ENCODE measurements at places on chromosomes 11 and 22.

DNA sequence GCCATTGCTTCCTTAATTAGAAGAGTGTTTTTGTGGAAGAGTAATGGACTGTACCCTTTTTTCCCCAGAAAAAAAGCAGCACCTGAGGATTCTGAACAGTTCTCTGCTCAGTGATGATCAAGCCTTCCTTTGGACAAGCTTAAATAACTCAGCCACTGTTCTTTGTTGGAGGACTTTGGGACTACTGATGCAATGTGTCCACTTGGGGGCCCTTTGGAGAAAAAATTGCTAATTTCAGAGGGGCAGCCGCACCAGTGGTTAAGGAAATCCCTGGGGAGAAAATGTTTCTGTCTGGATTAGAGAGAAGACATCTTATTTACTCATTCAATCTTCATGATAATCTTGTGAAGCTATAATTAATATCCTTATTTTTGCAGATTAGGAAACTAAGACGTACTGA, 5.3 kb upstream of the KMT2A start:
- no peak for DNase-seq

DNA sequence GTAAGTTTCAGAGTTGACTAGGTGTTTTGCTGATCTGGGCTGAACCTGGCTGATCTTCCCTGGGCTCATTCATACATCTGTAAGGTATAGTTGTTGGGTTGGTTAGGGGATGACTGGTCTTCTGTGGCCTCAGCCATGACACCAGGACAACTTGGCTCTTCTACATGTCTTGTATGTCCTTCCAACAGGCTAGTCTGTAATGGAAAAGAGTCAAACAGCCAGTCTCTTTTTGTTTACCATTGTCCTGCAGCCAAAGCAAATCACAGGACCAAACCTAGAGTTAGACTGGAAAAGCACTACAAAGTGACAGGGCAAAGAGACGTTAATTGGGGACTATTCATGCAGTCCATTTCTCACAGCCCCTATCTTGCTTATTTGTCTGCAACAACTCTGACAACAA, 17.8 kb downstream of the SERPING1 start:
- DNase-seq: no peak

DNA sequence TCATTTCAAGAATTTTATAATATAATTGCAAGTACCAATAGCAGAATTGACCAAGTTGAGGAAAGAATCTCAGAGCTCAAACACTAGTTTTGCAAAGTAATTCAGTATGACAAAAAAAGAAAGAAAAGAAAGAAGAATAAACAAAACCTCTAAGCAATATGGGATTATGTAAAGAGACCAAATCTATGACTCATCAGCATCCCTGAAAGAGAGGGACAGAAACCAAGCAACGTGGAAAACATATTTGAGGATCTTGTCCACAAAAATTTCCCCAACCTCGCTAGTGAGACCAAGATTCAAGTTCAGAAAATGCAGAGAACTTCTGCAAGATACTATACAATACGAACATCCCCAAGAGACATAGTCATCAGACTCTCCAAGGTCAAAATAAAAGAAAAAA, 203.7 kb upstream of the DDI1 start:
- DNase-seq: no peak

DNA sequence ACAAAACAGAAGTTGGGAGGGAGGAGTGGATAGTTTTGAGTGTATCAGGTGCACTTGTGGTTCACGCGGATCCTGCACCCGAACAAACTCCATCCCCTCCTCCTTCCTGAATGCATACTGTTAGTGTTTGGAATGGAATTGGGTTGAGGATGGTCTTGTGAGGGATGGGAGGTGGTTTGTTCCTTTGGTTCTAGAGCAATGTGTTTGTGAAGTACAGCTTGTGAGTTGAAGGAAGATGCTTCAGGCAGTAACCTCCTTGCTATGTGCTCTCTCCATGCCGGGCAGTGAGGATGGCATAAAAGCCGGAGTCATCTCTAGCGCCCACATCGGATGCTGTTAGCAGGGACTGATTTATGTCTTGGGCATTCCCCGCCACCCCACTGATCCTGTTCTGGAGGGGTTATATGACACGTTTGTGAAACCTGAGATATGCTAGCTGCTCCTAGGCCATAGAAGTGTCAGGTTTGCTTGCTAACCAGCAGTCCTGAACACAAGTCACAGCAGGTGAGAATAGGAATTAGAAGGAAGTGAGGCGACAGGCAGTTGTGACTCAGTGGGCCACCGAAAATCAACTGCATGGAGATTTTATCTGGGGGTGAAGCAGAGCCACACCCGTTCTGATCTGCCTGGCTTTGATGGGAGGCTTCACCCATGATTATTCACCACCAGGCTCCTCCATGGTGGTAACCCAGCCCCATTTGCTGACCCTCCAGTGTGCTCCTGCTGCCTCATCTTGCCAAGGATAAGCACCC, 2.2 kb downstream of the BCR start:
- DNase-seq: peak; percentile 29

GRCh38 chr11:111298413-111299100, at the start of gene POU2AF3:
Gene POU2AF3 (plus strand): TSS chr11:111298546. CDS start chr11:111298582, 36 bp downstream.
- no peak for DNase-seq

DNA sequence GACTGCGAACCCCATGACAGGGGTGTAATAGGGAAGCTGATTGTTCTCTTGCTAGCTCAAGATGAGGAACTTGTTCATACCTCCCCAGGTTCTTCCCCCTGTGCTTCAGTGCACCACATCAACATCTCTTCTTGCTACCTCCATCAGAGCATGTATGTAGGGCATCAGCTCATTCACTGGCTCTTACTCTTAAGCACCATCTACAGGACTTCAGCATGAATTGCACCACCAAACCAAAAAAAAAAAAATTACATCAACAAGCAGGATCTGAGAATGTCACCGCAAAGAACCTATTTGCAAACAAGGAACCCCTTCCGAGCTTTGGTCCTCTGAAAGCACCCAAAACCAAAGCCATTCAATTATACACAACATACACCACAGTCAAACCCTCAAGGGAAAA, 2226.5 kb upstream of the RAG2 start:
- no peak for DNase-seq

DNA sequence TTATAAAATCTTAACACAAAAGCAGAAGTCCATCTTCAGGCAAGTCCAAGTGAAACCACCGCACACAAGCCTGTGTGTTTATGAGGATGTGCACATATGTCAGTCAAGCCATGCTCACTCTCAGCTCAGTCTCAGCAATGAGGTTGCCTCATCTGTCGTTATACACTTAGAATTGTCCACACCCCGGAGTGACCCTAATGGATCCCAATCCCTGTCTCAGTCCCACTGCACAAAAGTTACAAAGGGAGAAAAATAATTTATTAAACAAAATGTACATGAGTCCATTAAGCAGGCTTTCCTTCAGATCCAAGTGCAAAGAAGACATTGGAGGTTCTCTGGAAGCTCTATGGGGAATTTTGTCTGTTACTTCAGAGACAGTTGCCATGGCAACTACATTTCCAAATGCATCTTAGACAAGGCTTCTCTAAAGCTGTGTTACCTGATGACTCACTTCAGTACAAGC, 24.4 kb downstream of the OR8B12 start:
- no peak for DNase-seq
